RPMI7951 (cell line): ENCODE measurements at places on chromosomes 13 and 19. TPM values are rescaled to one million over a fixed set of nuclear protein-coding genes. Genes with fewer than 3 reads are reported as not detected.

The FPR3 gene
- 0.60 and 0.98 TPM in 2 replicates for total RNA-seq

The VSIG10L gene
- total RNA-seq: 1.3 and 1.7 TPM in 2 replicates

The ADGRL1 gene
- total RNA-seq: 1.1 and 1.4 TPM in 2 replicates

The DMKN gene
- 2.9 TPM in 1 of 2 replicates, not detected in the other for total RNA-seq

The GAPDHS gene
- 0.20 TPM in 1 of 2 replicates, not detected in the other for total RNA-seq

The ZNF709 gene
- 3.0 and 3.5 TPM in 2 replicates for total RNA-seq

The LILRB5 gene
- not detected in 2 replicates for total RNA-seq

The ZNF121 gene
- 29.2 and 31.8 TPM in 2 replicates for total RNA-seq

The PSG6 gene
- total RNA-seq: not detected in 2 replicates

The KLK4 gene
- total RNA-seq: not detected in 2 replicates

The PGLYRP2 gene
- total RNA-seq: not detected in 2 replicates

The KLK3 gene
- total RNA-seq: not detected in 2 replicates

DNA sequence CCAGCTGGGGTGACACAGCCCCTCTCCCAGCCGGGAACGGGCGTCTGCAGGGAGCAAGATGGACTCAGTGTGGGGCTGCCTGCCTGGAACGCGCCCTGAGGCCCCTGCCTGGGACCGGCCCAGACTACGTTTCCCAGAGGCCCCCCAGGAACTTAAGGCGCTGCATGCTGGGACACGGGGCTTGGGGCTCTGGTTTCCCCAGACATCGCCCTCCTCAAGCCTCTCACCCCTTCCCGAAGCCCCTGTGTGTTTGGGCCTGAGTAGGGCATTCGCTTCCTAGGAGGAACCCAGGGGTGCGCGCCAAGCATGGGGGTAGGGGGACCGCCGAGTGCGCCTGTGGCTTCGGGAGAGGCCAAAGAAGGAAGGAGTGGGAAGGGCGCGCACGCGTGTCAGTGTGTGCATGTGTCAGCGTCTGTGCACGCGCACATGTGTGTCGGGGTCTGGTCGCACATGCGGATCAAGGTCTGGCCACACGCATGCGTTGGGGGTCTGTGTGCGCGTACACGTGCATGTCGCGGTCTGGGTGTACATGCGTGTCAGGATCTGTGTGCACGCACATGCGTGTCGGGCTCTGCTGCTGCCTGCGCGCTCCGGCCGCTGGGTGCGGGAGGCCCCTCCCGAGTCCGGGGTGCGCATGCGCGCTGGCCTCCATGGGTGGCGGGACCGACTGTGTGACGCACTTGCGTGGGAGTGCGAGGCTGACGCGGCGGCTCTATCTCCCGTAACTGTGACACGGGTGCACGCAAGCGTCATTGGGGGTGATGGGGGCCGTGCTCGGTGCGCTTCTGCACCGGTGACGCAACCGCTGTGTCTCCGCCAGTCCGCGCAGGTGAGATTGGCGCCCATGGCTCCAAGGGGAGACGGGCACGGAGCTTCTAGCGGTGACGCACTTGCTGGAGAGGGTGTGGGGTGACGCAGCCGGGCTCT, 16.2 kb downstream of the ZNF331 start:
- peak; percentile 86 for DNase-seq

- DNase-seq: no peak
Observed at GRCh38 chr13:34108410-34108809, 290.5 kb downstream of the RFC3 start.

- DNase-seq: no peak
Observed at GRCh38 chr19:56312787-56313657, 1.6 kb downstream of the ZSCAN5A start.

DNA sequence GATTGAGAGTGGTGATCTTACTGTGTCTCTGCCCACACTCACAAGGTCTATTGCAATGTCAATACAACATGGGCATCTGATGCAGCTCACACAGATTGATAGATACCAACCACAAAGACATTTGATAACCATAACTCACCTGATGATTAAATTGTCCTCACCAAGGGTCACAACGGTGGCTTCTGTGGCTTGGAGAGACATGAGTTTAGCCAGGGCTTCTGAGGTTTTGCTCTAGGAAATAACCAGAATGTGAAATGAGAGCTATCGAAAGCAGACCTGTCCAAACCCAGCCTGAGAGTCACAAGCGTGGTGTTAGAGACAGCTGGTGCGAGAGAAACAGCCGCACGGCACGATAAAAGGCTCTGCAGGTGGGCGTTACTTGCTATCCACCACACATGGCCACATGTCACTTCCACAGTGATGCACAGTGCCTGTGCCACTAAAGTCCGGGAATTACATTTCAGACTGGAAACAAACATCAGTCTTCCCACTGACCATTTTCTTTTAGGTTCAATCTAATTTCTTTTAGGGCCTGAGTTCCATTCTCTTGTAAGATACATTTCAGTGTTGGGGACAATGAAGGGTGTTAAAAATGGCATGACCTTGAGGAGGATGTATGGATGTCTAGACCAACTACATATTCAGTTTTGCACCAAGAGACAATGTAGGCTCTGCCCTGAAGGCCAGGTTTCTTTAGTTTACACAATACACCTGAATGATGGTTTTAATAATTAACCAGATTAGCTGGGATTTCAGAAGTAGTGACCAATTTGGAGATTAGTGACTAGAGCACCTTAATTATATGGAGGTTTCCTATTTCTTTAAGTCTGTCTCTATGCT, 53.7 kb downstream of the ATP7B start:
- DNase-seq: no peak

DNA sequence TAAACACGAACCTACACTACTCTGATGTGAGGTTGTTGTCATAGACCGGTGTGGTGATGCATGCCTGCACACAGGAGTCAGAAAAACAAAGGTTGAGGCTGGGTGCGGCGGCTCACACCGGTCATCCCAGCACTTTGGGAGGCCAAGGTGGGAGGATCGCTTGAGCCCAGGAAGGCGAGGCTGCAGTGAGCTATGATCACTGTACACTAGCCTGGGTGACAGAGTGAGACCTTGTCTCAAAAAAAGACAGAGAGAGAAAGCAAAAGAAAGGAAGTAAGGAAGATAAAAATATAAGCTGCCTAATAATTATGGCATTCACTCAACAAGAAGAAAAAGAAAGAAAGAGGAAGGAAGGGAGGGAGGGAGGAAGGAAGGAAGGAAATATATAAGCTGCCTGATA, 9.3 kb downstream of the GP6 start:
- DNase-seq: no peak

DNA sequence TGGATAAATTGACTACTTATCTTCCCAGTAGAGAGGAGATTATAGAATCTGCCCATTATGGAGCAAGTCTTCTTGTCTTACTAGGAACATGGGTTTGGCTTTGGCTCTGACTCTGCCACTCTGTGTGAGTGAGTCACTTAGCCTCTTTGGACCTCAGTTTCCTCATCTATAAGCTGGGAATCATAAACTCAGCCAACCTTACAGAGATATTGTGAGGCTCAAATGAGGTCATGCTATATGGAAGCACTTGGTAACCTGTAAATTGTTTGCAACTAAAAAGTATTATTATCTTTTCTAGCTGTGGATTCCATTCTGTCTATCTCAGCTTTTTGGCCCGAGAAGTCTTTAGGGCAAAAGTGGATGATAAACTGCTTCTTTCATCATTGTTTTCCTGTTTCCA, 186.8 kb upstream of the TSC22D1 start:
- no peak for DNase-seq

DNA sequence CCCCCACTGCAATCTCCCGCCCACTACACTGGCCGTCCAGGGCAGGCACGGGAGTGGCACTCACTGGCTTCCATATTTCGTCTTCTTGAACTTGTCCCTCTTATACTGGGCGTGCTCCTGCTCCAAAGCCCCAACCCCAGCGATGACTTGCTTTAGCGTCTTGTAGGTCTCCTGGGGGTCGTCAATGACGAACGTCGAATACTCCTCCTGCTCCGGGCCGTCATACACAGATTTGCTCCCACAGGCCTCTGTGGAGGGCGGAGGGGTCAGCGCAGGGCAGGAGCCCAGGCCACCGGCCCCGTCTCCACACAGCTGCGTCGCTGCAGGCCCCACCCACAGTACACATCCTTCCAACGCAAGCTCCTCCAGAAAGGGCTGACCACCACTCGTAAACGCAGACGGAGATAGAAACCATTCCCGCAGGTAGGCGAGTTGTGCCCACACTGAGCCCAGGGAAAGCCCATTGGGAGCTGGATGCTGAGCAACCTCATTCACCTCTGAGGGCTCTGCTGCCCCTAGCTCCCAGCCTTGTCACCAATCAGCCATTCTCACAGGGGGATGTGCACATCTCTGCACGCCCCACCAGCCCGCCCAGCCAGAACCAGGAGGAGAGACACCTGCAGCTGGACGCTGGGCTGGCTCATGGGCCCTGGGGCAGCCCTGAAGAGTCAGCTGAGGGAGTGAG, 7.9 kb upstream of the C13orf46 start:
- no peak for DNase-seq

DNA sequence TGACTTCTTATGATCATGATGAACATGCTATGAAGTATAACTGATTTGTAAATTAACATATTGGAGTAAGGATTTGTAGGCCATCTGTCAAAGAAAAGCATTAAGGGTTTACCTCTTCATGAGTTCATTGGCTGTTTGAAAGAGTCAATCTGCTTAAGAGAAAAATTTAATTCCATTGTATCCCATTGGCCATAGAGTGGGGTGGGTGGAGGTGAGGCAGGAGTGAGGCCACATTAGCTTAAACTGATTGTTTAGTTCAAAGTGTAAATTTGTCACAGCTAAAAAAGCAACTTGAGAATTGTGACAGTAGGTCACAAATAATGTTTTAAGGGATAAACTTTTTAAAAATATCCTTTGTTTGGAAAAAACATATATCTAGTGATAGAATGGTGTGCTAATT, 11.4 kb downstream of the GPR180 start:
- DNase-seq: no peak

DNA sequence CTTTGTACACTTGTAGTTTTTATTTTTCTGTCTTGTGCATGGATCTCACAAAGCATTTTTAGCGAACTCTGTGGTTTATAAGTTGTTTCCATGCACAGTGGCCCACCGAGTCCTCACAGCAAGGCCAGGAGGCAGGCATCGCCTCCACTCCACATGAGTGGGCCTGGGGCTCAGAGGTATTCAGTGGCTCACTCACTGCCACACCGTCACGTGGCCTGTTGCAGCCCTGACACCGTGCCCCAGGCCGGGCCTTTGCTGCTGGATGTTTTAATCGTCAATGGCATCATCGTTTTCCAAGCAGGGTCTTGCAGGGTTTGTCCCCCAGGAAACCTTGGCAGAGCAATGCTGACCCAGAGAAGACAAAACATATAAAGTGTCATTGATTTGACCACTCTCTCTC, 59.8 kb downstream of the SPACA7 start:
- DNase-seq: no peak

DNA sequence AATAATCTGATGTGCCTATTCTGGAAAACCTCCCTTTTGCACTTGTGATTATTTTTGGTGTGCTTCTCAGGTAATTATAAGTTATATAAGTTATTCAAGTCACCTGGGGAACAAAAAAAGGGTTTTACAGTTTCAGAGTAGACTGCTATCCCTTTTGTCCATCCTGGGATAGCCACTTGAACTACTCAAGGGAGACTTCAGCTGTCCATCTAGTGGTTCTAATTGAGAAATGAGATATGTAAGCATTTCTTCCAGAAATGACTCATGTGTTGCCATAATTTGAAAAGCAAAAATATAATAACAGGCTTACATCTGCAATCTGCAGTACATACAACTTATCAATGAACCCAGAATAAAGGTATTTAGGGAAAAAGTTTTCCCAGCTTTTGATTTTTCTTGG, 20.4 kb downstream of the UBL3 start:
- no peak for DNase-seq

GRCh38 chr19:41920882-41921576, 7.2 kb downstream of the ERFL start:
- no peak for DNase-seq

- DNase-seq: peak; percentile 81
Observed at GRCh38 chr13:110419381-110419791, 112.3 kb downstream of the COL4A2 start.

GRCh38 chr13:22861958-22862466, 318.8 kb upstream of the SGCG start:
- DNase-seq: no peak

DNA sequence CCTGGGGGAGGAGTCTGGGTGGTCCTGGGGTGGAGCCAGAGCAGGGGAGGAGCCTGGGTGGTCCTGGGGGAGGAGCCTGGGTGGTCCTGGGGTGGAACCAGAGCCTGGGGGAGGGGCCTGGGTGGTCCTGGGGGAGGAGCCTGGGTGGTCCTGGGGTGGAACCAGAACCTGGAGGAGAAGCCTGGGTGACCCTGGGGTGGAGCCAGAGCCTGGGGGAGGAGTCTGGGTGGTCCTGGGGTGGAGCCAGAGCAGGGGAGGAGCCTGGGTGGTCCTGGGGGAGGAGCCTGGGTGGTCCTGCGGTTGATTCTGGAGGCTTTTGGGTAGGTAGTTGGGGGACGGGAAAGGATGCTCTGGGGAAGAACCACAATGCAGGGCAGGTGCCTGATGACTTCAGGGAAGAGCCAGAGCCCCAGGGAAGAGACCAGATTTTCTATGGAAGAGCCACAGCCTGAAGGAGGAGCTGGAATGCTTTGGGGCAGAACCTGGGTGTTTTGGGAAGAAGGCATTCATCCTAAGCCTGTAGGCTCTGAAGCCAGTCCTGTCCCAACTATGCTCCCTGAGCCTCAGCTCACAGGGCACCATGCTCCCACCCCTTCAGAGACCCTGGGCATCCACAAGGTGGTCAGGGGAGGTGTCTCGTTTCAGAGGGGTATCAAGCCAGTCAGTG, 15.0 kb downstream of the MRPS12 start:
- no peak for DNase-seq

DNA sequence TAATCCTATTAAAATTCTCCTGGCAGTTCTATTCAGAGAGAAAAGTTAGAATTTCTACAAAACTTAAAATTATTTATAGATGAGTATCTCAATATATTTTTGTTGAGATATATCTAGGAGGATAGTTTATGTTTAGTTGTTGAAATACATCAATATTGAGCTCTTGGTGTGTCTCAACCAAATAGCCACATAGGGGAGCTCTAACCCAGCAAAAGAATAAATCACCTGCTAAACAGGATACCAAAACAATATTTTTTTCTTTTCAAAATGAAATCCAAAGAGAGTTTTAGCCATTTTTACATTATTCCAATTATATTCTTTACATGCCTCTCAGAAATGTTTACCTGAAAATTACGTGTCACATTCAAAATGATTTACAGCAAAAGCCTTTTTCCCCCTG, 954.7 kb downstream of the SLITRK6 start:
- peak; percentile 3 for DNase-seq

DNA sequence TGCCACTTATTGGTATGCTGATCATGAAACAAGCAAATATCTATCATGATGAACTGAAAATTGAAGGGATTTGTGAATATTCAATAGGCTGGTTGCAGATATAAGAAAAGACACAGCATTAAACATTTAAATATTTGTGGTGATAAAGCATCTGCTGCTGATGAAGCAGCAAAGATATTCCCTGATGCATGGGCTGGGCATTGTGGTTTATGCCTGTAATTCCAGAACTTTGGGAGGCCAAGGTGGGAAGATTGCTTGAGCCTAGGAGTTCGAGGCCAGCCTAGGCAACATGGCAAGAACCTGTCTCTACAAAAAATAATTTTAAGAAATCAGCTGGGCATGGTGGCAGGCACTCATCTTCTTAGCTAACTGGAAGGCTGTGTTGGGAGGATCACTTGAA, 54.5 kb downstream of the GPR180 start:
- no peak for DNase-seq

GRCh38 chr13:87356314-87356713, 314.9 kb upstream of the SLITRK5 start:
- no peak for DNase-seq

- peak; percentile 71 for DNase-seq
Observed at GRCh38 chr19:49113762-49114629, at the start of gene LIN7B. Gene LIN7B (plus strand): TSS chr19:49114370. CDS start chr19:49114405, 35 bp downstream.

GRCh38 chr19:2509096-2509495, 33.2 kb downstream of the GADD45B start:
- no peak for DNase-seq
